ENCODE measurements at places on chromosomes 3 and 15.

DNA sequence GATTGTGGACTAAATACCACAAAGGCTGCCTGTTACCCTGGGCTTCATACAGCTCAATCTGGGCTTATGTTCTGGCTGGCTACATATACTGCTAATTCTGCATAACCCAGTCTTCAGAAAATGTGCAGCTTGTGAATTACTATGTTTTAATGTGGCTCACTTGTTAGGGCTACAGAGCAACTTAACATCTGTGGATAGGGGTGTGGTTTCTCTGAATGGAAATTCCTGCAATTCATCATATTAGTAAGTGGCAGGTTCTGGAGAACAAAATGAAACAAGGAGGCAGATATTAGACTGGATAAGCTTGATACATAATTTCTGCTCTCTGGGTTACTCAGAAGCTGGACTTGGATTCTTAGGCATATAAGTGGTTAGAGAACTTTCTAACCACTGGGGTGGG lies 6.7 kb downstream of the TMEM202 start:
- no peak for DNase-seq

DNA sequence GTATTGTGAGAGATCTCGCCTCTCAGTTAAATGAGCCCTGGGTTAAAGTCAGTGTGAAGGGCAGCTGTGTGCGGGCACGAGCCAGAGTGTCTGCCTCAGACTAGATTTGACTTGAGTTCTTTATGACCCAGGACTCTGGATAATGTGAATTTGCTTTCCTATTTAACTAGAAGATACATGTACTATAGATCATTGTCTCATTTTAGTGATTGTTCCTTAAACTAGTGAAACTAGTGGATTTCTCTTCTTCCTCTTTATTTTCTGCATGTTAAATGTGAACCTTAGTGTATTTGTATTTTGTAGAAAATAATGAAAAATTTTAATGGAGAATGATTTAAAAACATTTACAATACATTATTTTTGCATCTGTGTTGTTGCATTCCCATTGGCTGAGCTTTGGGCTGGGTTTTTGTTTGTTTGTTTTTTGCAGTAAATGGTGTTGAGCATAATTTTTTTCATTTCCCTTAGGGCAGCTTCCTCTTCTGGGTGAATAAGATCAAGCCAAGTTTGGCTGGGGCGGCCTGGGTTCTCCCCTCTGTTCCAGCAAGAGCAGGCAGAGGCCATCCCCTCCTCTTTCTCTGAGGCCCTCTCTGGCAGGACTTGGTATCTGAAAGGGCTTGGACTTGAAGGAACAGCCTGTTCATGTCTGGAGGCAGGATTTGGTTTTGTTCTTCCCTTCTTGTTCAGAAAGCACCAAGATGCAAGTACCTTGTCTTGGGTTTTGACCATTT lies 15.0 kb downstream of the GCSAM start:
- peak; percentile 14 for DNase-seq

- no peak for DNase-seq
These were observed 155.9 kb downstream of the PEX5L start for GRCh38 chr3:179880868-179881267.

DNA sequence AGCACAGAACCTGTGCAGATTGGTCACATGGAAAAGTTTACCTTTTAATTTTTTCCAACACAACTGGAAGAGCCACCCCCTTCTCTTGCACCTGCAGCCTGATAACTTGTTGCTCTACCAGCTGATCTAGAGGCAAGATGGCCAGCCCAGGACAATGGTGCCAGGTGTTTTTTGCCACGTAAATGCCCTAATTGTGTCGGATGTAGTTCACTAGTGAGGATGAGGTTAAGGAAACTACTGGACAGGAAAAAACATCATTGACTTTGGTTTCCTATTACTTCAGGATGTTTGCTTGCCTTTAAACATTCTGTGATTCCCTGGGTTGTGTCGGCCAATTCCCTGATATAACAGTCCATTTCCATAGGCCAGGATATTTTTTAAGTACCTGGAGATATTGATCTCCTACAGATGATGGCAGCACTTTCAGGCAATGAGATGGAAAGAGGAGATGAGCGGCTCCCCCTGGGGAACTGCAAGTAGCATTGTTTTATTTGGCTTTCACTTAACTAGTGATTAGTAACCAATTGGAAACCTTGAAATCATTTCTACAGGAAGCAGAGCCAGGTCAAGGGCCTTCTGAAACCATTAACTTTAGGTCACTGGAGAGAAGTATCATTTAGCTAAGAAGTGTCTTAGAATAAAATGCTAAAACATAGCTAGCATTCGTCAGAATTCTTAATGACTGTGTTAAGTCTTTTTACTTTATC lies 72.5 kb downstream of the OSBPL10 start:
- no peak for DNase-seq

DNA sequence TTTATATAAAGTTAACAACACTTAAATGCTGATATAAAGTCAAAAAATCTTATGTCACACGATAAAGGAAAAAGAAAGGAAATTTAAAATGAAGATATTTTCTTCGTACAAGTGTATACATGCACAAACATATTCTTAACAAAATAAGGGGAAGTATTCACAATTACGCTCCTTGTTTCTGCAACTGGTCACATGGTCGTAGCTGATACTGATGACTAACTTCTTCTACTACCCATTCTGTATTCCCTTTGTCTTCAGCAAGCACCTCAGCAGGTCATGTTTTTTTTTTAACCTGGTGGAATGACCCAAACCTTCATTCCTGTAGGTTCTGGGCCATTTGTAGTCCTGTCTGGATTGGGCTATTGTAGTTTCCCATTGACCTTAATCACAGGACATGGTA lies 30.0 kb upstream of the CMTM8 start:
- DNase-seq: no peak

DNA sequence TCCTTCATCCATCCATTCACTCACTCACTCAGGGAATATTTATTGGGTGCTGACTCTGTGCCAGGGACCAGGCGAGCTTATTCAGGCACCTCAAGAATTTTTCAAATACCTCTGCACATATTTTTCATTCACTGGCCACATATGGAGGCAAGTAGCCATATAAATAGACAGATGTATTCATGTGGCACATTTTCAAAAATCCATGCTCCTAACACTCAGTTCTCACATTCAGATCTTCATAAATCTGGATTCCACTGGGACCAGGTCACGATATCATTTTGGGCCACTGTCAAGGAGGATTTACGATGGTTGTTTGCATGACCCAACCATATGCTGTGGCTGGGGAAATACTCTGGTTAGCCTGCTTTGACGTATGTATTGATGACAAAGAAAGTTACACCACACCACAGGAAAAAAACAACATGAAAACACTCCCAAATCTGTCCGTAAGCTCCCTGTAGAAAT lies 241.8 kb upstream of the LRTM1 start:
- no peak for DNase-seq

GRCh38 chr3:120113128-120114116 lies 19.2 kb upstream of the GSK3B start:
- DNase-seq: no peak

Data from AML-193 (cell line).